ENCODE measurements at places on chromosomes 12 and 14.

GRCh38 chr12:100249941-100250340 is 16.9 kb downstream of the DEPDC4 start:
- no peak for DNase-seq

DNA sequence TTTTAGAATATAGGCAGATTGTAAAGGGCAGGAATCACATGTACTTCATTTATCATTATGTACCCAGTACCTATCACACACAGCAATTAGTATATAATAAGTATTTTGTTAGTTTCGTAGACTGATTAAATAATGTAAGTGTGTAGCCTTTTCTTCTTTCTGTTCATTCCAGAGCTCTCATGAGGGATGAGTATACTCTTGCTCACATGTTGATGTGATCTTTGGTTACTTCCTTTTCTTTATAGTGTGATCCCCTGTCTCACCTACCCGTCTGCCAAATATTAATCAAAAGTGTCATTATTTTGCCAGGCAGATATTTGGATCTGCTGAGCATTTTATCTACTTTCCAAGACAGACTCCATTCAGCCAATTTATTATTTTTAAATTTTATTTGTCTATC is 156.1 kb downstream of the PCNX1 start:
- no peak for DNase-seq

GRCh38 chr14:101939646-101940170 is 24.7 kb upstream of the DYNC1H1 start:
- DNase-seq: no peak

- no peak for DNase-seq
These were observed 141.0 kb downstream of the SLC15A4 start for GRCh38 chr12:128682548-128683275.

GRCh38 chr12:123483602-123484248 is 25.8 kb downstream of the SNRNP35 start:
- DNase-seq: no peak

GRCh38 chr14:59768855-59769375 is 101.7 kb downstream of the RTN1 start:
- DNase-seq: no peak

DNA sequence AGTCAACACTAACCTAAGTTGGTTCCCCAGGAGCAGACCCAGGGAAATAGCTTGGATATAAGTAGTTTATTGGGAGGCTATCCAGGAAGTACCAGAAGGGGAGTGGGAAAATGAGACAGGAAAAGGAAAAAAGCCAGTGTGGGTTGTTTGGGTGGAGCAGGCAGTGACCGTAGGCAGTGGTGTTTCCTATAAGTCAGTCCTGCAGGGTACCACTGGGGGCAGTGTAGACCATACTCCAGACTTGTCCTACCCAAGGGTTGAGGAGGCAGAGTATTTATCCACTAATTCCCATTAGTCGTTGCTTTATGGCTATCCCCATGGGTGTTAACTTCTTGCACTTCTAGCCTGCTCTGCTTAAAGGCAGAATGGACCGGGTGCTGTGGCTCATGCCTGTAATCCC is 6.4 kb upstream of the CCDC60 start:
- no peak for DNase-seq

DNA sequence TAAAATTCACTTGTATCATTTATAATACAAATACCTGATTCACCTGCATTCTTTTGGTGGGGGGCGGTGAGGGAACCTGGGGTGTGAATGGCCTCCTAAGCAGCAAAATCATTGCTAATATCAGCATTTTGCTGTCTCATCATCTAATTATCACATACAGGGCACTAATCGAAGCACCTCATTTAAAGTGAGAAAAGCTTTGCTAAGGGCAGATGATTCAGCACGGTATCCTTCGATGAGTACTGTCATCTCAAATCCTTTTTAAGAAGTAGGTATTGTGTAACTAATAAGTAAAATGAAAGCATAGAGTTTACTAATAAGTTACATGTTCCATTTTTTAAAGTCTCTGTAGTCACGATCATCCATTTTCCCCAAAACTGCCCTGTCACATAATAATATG is 278.1 kb upstream of the SOX5 start:
- DNase-seq: no peak

DNA sequence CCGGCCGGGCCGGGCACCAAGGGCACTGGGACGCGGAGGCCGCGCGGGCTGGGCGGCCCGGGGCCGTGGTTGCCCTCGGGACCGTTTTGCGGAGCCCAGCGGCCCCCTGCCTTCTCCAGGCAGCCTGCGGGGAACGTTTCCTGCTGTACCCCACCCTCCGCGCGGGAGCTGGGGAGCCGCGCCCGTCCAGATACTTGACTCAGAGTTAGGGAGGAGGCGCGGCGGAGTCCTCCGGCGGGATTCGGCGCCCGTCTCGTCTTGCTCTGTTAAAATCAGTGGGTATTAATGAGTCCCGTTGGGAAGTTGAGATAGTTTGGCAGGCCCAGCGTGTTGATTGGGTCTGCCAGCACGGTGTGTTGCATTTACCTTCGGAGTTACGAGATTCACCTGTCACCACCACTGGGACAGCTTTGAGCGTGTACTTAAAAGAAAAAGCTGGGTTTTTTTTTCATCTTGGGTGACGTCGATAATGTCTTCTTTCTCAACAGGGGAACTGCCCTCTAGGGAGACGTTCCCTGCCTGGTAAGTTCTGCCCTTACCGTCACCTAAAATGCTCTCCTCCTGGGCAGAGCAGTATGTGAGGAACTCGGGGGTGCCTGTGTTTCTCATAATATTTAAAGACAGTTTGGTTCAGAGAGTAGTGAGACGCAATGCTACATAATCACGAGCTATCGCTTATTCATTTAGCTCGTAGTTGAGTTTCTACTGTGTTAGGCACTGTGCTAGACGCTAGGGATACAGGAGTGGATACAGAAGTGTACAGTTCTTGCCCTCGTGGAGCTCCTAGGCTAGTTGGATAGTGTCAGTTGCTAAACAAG is 596 bp downstream of the DLST start:
- peak; percentile 50 for DNase-seq

DNA sequence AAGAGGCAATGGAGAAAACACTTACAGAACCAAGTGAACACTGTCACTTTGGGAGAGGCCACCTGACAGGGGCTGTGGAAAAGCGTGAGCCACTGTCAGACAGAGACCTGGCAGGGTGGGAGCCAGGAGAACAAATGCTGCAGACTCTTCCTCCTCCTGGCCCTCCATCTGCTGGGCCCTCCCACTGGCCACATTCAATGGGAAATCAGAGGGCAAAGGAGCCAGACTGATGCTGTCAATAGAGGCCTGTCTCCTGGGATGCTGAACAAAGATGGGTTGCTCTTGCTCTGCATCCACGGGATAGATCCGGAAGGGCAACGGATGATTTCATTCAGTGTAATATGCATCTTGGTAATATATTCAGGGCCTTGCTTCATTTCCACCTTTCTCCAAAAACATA is 44.9 kb upstream of the BCAT1 start:
- DNase-seq: no peak

DNA sequence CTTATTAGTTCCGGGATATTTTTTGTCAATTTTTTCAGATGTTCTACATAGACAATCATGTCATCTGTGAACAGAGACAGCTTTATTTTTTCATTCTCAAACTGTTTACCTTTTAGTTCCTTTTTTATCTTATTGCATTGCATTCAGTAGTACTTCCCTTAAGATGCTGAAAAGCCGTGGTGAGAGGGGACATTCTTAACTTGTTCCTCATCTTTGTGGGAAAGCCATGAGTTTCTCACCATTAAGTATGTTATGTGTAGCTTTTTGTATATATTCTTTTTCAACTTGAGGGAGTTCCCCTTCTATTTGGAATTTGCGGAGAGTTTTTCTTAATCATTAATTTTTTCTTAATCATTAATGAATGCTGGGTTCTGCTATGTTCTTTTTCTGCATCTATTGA is 1727.1 kb upstream of the SEL1L start:
- DNase-seq: no peak

GRCh38 chr12:98757455-98757854 is 112.4 kb downstream of the APAF1 start:
- DNase-seq: no peak

DNA sequence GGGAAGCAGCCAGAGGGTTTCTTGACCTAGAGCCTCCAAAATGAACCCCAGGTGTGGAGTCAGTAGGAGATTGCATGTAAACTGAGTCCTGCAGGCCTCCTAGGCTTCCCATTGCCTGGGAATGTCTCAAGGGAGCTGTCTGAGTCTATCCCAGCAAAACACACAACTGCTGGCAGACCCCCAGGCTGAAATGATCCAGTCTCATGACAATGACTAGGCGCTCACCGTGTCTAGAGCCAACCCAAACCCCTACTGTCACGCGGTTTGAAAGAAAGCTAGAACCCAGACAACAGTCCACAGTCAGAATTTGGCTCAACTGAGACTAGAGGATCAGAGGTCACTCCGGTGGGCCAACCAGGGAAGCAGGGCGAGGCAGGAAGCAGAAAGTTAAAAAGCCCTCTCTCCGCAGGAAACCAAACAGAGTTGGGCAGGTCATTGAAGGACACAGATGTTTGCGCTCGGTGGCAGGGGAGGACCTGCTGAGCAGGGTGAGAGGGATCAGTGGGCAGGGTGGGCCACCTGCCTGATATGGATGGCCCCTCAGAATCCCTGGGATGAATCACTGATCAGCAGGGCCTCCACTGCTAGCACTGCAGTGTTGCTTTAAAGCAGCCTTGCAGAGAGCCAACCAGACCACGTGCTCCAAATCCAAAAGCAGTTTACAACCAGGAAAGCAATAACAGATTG is 23.8 kb downstream of the ACTN1 start:
- no peak for DNase-seq

- DNase-seq: no peak
These were observed 7.0 kb downstream of the RNASE10 start for GRCh38 chr14:20512177-20512905.

DNA sequence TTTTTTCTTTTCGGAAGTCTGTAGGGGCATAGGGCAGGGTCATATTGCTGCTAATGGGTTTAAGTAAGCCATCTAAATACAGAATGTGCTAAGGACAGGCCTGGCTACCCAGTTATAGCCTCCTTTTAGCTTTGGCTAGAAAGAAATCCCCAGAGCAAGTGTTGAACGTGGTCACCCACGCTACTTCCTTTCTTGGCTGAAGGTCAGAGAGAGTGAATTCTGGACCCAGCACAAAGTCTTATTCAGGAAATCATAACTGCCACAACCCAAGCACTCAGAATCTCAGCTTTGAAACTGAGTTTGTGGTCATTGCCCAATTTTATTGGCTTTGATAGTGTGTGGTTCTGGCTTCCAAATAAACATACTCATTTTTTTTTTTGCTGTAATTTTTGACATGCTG is 542.1 kb upstream of the ATP2B1 start:
- no peak for DNase-seq
